ENCODE measurements at places on chromosomes 16 and 17.

- DNase-seq: peak; percentile 85
Observed at GRCh38 chr16:1705688-1706385, at the start of gene MAPK8IP3. Gene MAPK8IP3 (plus strand): TSS chr16:1706195. CDS start chr16:1706340, 145 bp downstream.

- DNase-seq: no peak
Observed at GRCh38 chr17:19359151-19359550, 3.4 kb downstream of the B9D1 start.

- DNase-seq: no peak
Observed at GRCh38 chr16:57315416-57315815, 30.9 kb upstream of the PLLP start.

DNA sequence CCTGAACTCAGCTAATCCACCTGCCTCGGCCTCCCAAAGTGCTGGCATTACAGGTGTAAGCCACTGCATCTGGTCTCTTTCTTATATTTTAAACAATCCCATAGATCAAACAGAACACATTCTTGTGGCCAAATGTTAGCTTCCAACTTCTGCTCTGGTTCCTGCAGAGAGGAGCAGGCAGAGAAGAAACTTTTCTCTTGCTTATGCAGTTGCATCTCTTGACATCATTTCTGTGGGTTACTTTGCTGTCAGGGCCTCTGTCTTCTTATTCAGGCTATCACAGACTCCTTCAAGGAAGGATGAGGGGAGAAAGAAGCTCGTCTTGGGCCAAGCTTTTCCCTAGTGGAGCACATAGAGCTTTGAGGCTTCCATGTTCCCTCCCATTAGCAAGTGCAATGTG is 7.8 kb downstream of the HSD17B2 start:
- peak; percentile 13 for DNase-seq

GRCh38 chr17:5913032-5913531 is 157.1 kb upstream of the WSCD1 start:
- no peak for DNase-seq

GRCh38 chr17:1179112-1179817 is 516 bp downstream of the ABR start:
- peak; percentile 33 for DNase-seq

GRCh38 chr17:82949984-82950383 is 110.2 kb upstream of the ZNF750 start:
- DNase-seq: no peak

GRCh38 chr16:58128181-58128631 is 975 bp downstream of the CFAP20 start:
- no peak for DNase-seq

DNA sequence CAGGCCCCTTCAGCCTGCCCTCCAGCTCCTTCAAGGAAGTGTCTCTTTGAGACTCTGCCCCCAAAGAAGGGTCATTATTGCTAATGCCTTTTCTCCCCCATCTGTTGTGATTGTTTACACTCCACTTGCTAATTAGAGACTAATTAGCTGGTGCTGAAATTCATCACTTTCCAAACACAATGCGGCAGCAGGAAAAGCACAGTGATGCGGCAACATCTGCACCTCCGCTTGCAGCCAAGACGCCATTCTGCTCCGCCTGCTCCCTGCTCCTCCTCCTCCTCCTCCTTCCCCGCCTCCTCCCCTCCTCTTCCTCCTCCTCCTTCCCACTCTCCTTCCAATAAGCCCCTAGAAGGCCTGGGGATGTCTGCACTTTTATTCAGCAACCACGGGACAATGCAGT is 110.5 kb downstream of the SDK2 start:
- no peak for DNase-seq

DNA sequence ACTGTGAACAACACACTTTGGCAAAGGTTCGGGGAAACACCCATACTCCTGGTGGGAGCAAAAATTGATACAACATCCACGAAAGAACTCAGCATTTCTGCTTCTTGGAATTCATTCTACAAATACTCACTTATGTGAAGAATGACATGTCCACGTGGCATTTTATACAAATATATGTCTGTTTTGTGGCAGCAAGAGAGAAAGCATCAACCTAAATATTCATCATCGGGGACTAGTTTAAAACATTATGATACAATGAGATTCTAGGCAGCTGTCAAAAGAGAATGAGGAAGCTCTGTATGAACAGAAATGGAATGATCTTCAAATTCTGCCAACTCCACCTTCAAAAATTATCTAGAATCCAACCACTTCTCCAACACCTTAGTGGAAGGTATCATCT is 25.7 kb upstream of the ALOX15 start:
- no peak for DNase-seq

DNA sequence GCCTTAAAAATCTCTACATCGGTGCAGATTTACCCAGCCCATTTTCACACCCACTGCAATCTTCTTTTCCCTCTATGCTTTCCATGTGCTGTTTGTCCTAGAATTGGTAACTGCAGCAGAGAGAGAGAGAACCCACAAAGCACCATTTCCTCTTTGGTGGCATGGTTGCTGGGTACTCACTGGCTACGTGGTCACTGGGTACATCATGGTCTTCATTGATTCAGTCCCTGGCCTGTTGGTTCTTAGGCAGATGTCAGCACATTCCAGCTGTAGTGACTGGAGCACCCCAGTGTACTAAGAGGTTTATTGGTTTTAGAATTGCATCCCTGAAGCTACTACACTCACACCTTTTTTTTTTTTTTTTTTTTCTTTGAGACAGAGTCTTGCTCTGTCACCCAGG is 156.1 kb upstream of the CACNG5 start:
- no peak for DNase-seq

GRCh38 chr17:41972571-41973407 is 6.2 kb downstream of the CNP start:
- peak; percentile 56 for DNase-seq

DNA sequence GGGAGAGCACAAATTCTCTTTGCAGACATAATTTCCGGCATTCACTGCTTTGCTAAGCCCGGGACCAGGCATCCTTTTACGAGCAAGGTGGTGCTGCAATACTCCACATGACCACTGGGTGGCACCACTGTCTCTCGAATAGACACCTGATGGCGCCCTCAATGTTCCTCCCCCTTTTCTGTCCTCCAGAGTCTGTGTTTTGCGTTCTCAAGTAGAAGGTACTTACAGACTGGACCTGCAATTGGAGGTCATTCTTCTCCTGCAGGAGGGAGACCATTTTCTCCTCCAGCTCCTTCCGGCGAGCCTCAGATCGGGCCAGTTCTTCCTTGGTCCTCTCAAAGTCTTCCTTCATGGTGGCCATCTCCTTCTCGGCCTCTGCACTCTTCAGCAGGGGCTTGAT is 45.2 kb downstream of the MYH13 start:
- DNase-seq: peak; percentile 76

GRCh38 chr17:79707931-79708891 is 22.5 kb upstream of the ENPP7 start:
- DNase-seq: peak; percentile 53

GRCh38 chr16:17345043-17345442 is 125.7 kb downstream of the XYLT1 start:
- peak; percentile 12 for DNase-seq

Data from choroid plexus epithelial cell (primary cell).